Cortex of kidney (tissue), 1 donor: ENCODE measurements at places on chromosomes 1 and 21.

DNA sequence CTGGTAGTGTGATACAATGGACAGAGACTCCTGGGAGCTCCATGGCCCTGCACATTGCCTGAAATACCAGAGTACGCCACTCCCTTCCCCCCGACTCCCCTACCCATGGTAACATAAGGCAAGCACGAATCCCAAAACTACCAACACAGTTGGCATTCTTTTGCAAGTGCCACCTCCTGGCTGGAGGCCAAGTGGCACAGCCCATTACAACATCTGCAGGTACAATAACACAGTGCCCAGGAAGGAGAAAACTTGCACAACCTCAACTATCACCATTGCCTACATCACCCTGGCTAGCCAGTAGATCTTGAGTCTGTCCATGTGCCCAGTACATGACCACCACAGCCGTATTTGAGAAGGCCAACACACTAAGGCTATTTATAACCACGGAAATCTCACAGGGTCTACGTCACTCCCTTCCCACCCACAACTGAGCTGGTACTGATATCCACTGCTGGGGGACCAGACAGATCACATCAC lies 11.7 kb downstream of the ADAMTS1 start:
- no peak for DNase-seq

- no peak for DNase-seq
Observed at GRCh38 chr1:117634631-117635030, 28.8 kb downstream of the TENT5C start.

GRCh38 chr1:234854645-234855039 lies 244.7 kb upstream of the IRF2BP2 start:
- no peak for DNase-seq

DNA sequence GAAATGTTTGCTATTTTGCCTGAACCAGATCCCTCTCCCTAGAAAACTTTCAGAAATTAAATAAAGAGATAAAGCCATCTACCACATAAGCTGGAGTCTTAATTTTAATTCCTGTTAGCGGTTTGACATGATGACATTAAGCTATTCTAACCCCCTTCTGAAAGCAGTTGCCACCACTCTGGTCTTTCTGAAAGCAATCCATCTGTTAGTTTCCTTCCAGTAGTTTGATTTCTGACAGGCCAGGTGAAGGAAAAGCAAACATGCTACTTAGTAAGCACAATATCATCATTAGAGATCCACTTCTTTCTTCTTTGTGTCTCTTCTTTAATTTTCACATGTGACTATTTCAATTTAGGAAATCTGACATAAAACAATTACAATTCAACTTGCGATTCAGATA lies 39.9 kb downstream of the RGL1 start:
- no peak for DNase-seq

GRCh38 chr21:40425981-40426380 lies 421.0 kb downstream of the DSCAM start:
- no peak for DNase-seq

DNA sequence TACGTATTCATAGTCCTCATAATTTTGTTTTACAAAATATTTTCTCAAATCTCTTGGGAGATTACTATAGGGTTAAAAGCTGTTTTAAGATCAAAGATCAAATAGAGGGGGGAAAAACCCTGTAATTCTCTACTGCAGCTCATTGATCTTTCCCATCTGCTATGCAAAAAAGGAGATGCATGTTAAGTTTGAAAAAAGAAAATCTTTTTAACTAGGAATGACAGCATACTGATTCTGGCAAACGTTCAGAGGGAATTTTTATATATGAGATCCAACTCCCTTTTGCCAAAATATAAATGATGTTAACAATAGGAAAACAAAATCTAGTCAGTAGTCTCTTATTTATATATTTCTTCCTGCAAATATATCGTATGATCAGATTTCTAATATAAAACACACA lies 69.1 kb downstream of the SMYD3 start:
- no peak for DNase-seq

GRCh38 chr1:61190618-61191432 lies 108.5 kb downstream of the NFIA start:
- DNase-seq, result no peak

DNA sequence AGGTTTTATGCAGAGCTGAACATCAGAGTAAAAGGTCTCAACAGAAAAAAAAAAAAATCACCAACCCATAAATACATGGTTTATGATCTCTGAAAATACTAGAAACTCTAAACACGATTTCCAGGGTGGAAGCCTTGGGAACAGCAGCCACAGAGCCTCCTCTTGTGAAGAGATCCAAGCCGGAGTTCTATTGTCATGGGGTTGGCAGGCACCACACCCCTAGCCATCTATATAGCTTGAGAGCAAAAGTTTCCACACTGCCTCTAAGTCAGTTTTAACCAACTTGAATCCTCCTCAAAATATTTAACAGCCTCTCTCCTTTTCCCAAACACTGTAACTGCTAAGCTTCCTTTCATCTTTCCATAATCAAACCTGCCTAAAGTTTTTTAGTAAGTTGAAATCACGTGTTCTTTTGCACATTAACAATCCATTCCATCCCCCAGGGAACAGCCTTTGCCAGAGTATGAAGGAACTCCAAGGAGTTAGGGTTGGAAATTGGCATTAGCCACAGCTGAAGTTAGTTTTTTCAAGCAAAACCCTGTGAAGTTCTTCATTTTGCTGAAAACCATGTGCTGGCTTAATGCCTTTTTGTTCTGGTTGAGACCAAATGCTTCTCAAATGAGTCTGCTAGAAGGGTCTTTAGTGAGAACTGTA lies 13.8 kb upstream of the SEC16B start:
- no peak for DNase-seq

DNA sequence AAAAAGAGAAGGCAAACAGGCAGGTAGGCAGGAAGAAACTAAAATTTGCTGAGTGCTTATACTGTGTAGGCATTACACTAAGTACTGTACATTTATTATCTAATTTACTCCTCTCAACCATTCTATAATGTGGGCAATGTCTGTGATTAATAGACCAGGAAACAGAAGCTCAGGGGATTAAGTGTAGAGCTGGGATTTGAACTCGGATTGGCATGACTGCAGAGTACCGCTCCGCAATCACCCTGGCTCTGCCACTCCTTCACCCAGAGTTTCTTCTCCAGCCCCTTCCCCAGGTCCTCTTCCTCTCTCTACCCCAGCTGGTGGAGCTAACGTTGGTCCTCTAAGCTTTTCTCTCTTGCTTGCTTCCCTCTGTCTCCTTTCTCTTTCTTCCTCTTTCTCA lies 11.5 kb upstream of the S100A2 start:
- no peak for DNase-seq

DNA sequence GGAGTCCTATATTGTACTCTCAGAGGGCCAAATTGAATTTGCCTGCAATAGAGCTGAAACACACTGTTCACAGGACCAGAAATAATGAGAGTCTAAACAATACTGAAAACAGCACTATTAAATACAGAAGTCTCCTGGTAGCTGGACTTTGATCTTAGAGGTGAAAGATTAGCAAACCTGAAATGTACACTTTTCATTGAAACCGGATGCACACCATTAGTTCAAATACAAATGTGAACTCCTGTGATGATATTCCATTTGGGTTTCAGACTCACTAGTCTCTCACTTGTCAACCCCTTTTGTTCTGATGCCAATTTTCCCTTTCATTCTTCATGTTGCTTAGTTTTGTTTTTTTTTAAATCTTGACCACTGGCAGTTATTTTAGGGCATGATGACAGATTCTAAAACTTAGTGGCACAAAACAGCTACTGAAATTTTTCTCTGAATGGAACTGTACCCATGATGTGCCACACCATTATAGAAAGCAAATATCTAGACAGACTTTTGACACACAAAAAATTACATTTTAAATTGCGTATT lies 5.9 kb upstream of the TNFSF4 start:
- no peak for DNase-seq

DNA sequence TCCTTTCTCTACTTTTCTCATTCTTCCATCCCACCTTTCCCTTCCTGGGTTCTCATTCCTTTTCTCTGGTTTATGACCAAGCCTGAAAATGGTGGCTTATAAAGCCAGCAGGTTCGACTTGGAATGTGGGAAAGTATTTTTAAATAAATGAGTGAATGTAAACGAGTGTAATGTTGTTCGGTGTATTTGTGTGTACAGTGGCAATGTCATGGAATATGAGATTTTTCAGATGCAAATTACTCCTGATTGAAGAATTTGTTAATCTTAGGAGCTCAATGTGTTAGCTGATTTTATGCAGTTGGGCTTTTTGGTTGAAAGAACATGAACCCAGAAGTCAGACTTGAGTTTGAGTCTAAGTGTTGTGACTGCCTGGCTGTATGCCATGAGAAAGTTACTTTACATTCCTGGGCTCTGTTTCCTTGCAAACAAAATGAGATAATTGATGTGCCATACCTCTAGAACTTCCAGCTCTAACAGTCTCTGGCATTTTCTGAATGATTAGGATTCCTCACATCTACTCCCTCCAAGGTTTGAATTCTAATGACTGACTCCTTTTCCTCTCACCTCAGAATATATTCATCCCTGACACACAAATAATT lies 6.6 kb downstream of the SGIP1 start:
- no peak for DNase-seq

- no peak for DNase-seq
Observed at GRCh38 chr1:157098519-157098918, 1.1 kb downstream of the ETV3L start.

DNA sequence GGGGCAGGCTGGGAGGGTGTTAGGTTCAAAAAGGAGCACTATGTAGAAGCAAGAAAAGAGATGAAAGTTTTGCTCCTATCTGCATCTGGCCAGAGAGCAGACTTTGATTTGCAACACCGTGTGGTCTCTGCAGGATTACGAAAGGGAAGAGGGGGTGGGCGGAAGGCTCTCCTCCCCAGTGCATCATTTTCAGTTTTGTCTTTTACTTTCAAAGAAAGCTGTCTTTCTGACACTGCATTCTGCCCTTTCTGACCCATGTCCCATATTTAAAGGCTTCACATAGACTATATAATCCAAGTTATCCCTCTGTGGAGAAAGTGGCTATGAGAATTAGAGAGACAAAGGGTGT lies 126.5 kb downstream of the RHOU start:
- no peak for DNase-seq

- no peak for DNase-seq
Observed at GRCh38 chr1:230541306-230541705, 101.0 kb upstream of the COG2 start.

- no peak for DNase-seq
Observed at GRCh38 chr21:37983336-37984095, 67.3 kb upstream of the KCNJ6 start.

GRCh38 chr21:32929633-32930038 lies 96.1 kb upstream of the OLIG2 start:
- DNase-seq, result no peak

- DNase-seq, result no peak
Observed at GRCh38 chr1:222777977-222778376, 36.9 kb upstream of the DISP1 start.
